ENCODE measurements at places on chromosomes 12 and 14. TPM values are rescaled to one million over a fixed set of nuclear protein-coding genes. Genes with fewer than 3 reads are reported as not detected.

The INHBC gene
- not detected for total RNA-seq

The EEA1 gene
- 56.7 TPM for total RNA-seq

The SERPINA9 gene
- total RNA-seq = not detected

The MYF6 gene
- total RNA-seq = not detected

The APOF gene
- total RNA-seq = not detected

The GDF3 gene
- 0.30 TPM for total RNA-seq
